ENCODE measurements at places on chromosomes 16 and 17.

DNA sequence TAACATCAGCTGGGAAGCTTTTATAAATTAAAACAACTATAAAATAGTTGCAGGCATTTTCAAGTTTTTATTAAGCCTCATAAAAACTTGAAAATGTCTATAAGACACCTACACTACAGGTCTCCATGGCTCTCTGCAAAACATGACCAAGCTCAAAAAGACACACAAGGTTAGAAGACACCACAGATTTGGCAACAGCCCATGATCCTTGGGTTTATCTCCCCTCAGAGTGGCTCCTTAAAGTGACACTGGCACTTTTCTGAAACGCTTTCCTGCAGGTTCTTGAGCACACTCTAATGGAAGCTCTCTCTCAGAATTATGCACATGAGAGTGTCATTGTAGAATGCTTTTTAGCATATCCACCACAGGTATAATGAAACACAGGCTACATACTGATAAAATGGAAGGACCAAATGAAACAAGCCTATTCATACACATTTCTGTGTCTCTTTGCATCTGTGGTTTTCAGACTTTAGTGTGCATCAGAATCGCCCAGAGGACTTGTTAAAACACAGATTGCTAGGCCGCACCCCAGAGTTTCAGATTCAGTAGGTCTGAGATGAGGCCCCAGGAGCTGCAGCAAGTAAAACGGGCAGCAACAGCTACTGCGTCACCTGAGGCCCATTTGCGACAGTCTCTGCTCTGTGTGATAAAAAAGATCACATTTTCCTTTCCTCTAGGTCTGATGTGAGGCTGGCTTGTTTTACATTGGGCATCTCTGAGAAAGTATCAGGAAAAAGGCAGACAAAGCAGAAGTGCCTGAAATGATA, 75.0 kb upstream of the WSB1 start:
- DNase-seq = no peak

DNA sequence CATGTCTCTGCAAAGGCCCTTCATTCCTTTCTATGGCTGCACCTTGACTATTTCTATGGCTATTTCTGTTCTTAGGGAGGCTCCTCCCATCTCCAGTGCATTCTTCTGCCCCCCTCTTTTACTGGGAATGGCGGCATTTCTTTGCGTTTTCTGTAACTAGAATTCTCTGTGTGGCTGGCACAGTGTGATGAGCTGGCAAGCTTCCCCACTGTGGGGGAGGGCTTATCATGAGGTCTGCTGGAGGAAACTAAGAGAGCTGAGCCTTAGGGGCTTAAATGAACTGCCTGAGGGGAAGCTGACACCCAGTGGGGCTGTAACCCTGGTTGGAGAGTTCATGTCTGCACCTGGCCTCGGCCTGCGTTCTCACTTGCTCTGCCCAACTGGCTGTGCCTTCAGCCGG, 1.5 kb upstream of the CARD14 start:
- DNase-seq = no peak

DNA sequence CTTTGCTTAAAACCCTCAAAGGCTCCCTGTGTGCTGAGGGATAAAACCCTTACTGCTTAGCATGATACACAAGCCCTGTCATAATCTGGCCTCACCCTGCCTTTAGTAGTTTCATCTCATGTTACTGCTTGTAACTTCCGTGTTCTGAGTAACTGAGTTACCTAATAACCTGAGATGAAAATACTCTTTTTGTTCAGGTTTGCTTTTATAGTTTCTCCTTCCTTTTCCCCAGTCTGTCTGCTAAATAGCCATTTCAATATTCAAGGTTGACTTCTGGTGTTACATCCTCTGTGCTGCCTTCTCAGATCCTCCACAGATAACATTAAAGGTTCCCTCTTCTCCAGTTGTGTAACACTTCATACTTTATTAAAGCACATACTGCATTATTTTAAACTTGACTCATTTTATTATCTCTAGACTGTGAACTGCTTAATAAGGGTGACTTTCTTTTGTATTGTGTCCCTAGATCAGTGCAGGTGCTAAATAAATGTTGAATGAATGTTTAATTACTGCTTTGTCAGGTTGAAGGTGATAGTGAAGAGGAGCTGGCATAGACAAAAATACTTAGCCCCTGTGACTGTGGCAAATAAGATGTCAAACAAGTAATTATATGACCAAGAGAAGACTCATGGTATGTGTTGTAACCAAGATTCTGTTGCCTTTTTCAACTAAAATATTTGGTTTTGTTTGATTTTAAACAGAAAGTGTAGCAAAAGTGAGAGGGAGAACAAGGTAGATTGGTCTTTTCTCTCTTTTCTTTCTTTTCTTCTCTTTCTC, 47.8 kb downstream of the NFAT5 start:
- no peak for DNase-seq

DNA sequence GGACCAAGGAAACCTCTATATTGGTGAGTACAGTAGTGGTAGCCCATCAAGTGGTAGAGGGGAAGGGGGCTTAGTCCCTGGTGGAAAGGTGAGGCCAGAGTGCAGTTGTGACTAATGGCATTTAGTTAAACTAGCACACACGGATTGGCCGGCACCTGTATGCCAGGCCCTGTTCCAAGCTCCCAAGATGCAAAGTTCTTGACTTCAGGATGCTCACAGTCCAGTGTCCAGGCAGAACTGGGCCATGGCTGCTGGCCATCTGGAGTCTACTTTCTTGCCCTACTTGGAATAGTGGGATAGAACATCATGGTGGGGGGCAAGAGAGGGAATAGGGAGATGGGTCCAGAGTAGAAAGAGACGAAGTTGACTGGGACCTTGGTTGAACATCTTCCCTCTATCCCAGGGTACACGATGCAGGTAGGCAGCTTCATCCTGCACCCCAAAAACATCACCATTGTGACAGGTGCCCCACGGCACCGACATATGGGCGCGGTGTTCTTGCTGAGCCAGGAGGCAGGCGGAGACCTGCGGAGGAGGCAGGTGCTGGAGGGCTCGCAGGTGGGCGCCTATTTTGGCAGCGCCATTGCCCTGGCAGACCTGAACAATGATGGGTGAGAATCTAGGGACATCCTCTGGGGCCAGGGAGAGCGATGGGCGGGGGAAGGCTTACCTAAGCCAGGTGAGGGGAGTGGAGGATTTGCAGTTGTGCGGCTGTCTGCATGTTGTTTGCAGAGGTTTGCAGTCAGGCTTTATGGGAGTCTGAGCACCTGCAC, 15.2 kb downstream of the ITGA3 start:
- DNase-seq = no peak

- no peak for DNase-seq
Measured at GRCh38 chr16:81181013-81181720, 57.3 kb upstream of the BCO1 start.

- no peak for DNase-seq
Measured at GRCh38 chr16:81633147-81633619, 145.9 kb upstream of the PLCG2 start.

DNA sequence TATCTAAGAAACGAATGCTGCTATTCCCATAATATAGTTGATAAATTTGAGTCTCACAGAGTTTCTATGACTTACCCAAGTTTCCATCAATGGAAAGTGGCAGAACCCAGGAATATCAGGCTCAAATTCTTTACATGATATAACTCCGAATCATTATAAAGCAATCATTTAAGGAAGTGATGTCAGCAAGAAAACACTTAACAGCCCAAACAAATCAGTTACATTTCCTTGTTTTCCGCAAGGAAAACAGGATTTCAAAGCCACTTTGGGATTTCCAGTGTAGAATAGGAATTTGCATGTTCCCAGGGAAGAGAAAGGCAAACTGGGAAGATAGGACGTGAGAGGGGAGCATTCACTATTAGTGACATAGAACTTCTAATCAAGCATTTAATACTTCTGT, 311.4 kb upstream of the GOT2 start:
- DNase-seq = no peak

- no peak for DNase-seq
Measured at GRCh38 chr16:86821895-86822294, 243.5 kb downstream of the FOXL1 start.

- DNase-seq = no peak
Measured at GRCh38 chr17:65078441-65079160, 22.1 kb upstream of the GNA13 start.

GRCh38 chr17:79113699-79114457, 39.3 kb downstream of the ENGASE start:
- no peak for DNase-seq

GRCh38 chr16:83187405-83187804, 560.6 kb downstream of the CDH13 start:
- DNase-seq = no peak

GRCh38 chr17:30344283-30345088, 10.6 kb upstream of the TMIGD1 start:
- DNase-seq = no peak

Data from memory B cell (primary cell).